ENCODE measurements at places on chromosomes 16 and 17.

DNA sequence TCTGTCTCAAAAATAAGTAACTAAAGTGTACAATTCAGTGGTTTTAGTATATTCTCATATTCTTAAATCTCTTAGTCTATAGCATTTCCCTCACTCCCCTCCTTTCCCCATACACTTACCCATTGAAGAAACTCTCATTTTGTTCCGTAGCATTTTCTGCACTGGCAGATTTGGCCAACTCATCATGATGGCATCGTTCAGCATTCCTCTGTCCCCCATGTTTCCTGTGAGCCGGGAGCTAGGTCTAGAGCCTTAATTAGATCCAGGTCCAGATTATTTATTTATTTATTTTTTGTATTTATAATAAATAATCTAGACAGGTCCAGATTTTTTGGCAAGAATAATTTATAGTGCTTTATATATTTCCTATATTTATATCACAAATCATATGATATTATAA is 31.0 kb downstream of the HEATR3 start:
- no peak for DNase-seq

DNA sequence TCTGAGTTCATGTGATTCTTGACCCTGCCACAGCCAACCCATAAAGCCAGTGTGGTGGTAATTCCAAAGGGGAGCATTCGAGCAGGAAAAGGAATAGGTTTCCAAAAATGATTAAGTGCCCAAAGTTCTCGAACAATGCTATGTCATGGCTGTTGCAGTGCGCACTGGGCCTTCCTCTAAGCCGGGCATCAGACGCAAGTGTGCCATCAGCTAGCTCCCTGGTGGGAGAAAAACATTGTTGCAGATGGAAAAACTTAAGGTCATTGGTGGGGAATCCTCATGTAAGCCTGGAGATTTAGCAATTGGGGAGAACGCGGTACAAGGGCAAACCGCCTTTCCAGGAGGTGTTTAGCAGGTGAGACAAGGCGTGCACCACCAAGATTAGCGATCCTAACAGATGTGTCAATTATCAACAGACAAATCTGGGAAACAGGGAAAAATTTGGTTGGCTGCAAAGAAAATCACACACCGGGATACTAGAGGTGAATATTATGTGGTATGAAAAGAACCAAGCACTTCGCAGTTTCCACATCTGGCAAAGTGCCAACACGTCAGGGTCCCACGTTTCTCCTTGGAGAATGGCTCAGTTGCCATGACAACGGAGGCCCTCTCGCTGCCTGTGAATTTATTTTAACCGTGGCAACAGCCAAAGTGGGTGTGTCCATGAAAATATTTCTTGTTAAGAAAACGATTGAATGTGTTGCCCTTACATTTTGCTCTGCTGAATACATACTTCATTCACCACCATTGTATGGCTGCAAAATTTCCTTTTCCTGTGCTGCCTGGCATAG is 118.5 kb upstream of the CACNG5 start:
- DNase-seq: no peak

DNA sequence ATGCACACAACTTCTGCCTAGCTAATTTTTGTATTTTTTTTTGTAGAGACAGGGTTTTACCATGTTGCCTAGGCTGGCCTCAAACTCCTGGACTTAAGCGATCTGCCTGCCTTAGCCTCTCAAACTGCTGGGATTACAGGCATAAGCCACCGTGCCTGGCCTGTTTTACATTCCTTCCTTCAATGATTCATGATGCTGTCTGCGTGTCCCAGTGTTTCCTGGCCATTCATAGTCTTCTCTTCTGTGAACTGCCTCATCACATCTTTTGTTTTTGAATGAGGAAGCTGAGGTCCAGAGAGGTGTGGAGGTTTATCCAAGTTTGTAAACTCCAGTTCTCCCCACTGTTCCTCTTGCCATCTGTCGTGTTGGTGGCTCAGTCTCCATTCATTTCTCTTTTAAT is 64.5 kb upstream of the MED9 start:
- DNase-seq: no peak

- DNase-seq: no peak
Measured at GRCh38 chr16:10868596-10869469, 8.2 kb upstream of the CIITA start.

Measured in activated naive CD4-positive, alpha-beta T cell treated with anti-CD3 and anti-CD28 coated beads, Interleukin-2, amount 50 U/mL, for 16 hours (primary cell).